Type B pancreatic cell (in vitro differentiated cells): ENCODE measurements at places on chromosomes 13 and 19. TPM values are rescaled to one million over a fixed set of nuclear protein-coding genes. Genes with fewer than 3 reads are reported as not detected.

Gene LRRC4B
- total RNA-seq, result 0.38 and 21.7 TPM in 2 replicates

- peak; percentile 64 for DNase-seq
Observed at GRCh38 chr13:113930671-113931637, 42.9 kb downstream of the C13orf46 start.

DNA sequence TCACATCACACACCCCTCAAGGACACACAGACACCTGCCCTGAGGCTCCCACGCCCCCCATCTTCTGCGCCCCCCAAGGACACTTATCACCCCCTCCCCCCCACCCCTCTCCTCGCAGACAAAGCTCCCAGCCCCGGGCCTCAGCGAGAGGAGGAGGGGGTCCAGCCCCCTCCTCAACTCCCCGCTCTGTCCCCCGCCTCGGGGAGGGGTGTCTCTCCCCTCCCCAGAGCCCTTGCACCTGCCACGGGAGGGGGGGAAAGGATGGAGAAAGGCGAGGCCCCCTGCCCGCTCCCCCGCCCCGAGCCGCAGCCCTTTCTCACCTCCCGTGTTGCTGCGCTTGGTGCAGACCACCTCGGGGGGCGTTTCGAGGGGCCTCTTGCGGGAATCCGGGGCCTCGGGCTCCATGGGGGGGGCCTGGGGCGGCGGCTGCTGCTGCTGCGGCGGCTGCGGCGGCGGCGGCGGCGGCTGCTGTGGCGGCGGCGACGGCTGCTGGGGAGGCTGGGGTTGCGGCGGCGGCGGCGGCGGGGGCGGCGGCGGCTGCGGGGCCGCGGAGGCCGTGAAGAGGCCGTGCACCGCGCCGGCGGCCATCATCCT lies 621 bp downstream of the NOVA2 start:
- DNase-seq, result no peak

Gene ZIC2
- total RNA-seq, result 0.59 and 129 TPM in 2 replicates

DNA sequence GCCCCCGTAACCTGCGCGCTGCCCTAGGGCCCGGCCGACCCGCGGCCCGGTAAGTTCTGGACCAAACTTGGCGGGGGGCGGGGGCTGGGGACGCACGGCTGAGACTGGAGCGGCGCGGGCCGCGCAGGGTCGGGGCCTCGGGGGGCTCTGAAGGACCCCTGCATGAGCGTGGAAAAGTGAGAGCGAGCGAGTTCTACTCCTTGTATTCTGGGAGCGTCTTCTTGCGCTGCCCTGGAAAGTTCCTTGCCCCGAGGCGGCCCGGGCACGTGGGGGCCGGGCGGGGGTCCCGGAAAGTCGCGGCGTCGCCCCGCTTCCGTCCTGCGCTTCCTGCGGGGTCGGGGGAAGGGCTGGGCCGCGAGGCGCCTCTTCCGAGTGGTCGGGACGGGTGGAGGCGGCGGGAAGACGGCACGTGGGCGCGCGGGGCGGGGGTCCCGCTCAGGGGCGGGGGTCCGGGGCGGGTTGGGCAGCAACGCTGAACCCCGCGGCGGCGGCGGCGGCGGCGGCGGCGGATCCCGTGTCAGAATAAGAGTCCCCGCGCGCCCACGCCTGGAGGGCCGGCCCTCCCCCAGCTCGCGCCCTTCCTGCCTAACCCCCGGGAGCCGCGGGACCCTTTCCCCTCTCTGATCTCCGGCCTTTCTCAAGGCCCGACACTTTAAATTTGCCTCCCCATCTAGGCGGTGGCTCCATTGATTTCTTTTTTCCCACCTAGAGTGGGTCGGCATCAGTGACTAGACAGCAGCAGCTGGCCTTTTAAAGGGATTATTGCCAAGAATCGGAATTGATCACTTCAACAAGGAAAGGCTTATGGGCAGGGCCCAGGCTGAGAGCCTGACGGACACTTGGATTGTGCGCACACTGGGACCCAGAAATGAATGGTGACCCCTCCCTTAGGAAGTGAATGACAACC lies 749 bp downstream of the GATAD2A start:
- DNase-seq, result no peak

Gene FFAR1
- total RNA-seq, result 2.1 and 2.7 TPM in 2 replicates

Gene KLK2
- total RNA-seq, result 0.43 TPM in 1 of 2 replicates, not detected in the other

Gene PHLDB3
- 37.9 and 114 TPM in 2 replicates for total RNA-seq

GRCh38 chr13:73902296-73902695 lies 231.9 kb downstream of the KLF12 start:
- DNase-seq, result no peak

Gene FSD1
- total RNA-seq, result 4.8 and 26.3 TPM in 2 replicates

Gene AKAP11
- total RNA-seq, result 19.5 and 30.3 TPM in 2 replicates

GRCh38 chr19:4581666-4582553 lies 22.4 kb upstream of the SEMA6B start:
- no peak for DNase-seq

- DNase-seq, result no peak
Observed at GRCh38 chr13:30376426-30377311, 45.6 kb upstream of the UBE2L5 start.

DNA sequence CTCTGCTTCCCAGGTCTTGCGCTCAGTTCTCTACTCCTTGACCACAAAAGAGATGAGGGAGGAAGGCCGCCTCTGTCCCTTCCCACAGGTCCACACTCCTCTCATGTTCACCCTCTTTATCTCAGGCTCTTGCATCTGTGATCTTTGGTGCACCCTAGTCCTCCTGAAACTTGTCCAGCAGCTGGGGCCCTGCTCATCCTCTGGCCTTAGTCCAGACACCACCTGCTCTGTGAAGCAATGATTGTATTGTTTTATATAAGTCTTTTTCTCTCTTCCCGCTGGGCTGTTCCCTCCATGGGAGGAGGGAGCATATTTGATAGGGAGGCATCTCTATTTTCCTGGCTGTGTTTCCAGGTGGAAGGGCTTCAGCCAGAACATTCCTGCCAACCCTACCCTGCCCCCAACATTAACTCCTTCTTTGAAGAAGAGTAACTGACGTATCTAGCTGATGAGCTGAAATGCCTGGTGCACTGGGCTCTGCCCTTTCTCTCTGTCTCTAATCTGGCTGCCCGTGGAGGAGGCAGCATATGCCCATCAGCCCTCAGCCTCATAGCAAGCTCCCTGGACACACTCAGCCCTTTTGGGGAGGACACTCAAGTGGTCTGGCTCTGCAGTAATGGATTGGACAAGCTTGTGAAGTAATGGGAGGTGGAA lies 38.2 kb upstream of the SIAH3 start:
- no peak for DNase-seq

Gene TMC4
- 24.2 and 42.1 TPM in 2 replicates for total RNA-seq

GRCh38 chr13:76889254-76889653 lies 3.0 kb upstream of the KCTD12 start:
- DNase-seq, result no peak

DNA sequence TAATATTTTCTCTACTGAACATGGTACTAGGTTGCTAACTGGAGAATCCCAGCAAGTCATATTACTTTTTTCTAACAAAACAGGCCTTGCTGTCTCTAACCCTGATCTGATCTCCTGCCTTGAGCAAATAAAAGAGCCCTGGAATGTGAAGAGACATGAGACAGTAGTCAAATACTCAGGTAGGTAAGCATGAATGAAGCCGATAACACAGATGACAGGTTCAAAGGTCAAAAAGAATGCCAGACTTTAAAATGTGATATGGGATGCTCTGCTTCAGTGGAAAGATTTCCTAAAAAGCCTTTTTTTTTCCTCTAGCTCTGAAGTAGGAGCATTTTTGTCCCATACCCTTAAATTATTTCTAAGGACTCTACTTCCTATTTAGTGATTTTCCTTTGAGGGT lies 28.7 kb downstream of the ZNF726 start:
- no peak for DNase-seq

- DNase-seq, result no peak
Observed at GRCh38 chr13:51222686-51223559, 725 bp downstream of the FAM124A start.

DNA sequence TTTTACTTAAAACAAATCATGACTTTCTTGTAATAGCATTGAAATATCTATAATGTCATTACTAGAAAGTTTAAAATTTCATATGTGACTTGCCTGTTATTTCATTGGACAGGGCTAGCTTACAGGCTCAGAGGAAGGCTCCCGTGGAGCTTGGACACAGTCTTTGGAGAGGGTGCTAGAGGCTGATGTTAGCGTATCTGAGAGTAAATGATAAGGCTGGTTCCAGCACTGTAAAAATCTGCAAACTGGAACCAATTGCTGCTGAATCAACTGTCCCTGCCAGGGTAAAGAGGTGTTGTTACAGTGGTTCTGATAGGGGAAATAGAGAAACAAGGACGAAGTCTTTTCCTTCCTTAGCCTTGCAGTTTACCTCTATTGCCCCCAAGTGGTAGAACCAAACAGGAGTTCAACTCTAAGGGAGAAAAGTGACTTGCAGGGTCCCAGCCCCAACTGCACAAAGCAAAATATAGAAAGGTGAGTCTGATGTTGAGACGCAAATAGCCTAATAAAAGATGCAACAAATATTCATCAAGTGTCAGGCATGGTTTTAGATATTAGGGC lies 901.7 kb downstream of the DIAPH3 start:
- no peak for DNase-seq

DNA sequence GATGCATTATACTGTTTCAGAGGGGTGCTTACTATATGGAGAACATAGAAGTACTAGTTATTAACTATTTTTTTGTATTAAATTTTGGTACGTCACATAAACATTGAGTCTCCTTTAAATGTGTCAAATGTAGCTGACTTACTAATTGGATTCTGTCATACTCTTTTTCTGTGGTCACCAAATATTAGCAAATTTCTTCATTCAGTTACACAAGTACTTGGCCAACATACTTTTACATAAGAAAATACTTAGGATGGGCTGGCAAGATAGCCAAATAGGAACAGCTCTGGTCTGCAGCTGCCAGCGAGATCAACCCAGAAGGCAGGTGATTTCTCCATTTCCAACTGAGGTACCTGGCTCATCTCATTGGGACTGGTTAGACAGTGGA lies 19.2 kb downstream of the LPAR6 start:
- no peak for DNase-seq

DNA sequence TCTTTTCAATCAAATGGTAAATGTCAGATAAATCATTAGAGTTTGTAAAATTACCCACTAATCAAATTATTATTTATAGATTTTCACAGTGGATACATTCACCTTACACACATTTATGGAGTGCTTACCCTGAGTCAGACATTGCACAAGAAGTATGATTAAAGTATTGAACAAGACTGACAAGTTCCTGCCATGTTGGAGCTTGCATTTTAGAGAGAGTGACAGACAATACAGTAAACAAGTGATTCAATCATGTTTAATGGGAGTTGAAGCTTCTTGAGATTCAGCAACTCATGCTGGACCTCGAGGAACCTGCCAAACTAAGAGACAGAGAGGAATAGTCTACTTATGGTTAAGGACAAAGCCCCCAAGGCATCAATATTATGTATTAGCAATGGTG lies 487.8 kb downstream of the PCDH17 start:
- DNase-seq, result no peak

GRCh38 chr19:34505321-34506025 lies 23.9 kb downstream of the WTIP start:
- DNase-seq, result peak; percentile 57

DNA sequence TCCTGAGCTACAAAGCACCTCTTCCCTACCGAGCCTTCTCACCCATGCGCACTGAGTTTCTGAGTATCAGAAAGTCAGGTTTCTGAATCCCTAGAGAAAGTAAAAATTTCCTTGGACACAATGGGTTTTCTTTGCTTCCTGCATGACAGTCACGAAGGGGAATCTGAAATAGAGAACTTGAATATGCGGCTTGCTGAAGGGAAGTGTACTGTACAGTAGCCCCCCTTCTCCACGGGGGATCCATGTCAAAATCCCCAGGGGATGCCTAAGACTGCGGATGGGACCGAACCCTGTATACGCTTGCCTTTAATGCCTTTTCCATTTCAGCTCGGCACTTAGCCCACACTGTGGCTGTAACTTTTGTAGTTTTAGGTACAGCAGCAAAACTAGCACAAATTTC lies 107.9 kb downstream of the GGACT start:
- DNase-seq, result no peak

Gene PRODH2
- total RNA-seq, result 11.5 and 20.6 TPM in 2 replicates

DNA sequence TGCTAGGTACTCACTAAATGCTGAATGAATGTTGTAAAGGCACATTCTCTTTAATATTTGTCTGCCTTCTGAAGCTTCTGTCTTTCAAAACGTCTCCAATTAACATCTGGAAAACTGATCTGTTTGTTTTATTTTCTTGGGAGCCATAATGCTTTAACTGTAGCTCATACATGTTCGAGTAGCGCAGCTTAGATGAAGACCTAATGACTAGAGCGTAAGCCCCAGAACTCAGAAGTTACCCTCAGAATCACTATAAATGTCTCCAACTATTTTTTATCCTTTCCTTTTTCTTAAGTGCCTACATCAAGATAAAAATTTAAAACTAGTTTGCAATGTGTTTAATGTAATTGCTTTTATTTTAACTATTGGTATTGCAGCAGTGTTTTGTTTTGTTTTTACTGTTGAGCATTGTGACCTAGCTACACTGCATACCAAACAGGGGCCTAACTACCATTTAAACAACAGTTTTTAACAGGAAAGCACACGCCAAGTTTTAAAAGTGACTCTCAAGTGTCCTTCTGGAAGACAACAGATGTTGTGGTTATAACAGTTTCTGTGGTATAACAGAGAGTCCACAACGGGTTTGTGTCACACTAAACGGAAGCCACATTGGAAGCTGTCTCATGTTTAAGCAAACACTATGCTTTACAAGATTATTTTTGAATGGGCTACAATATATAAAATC lies 42.0 kb downstream of the MRPL57 start:
- DNase-seq, result no peak

Gene FREM2
- total RNA-seq, result 37.8 and 42.8 TPM in 2 replicates

DNA sequence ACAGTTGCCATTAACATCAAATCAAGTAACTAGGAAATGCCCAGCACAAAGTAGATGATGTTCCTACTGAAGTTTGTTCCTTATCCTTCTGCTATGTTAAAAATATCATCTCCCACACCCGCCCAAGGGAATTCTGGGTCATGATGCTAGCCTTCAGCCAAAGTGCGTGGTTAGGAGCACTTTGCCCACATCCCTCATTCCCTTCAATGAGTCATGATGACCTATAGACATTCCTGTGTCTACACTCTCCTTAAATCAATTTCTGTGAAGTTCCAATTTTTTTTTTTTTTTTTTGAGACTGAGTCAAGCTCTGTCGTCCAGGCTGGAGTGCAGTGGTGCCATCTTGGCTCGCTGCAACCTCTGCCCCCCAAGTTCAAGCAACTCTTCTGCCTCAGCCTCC lies 17.0 kb downstream of the RXFP2 start:
- no peak for DNase-seq

Gene KLK12
- total RNA-seq, result 0.83 and 1.6 TPM in 2 replicates

Gene PSG11
- total RNA-seq, result not detected in 2 replicates

- no peak for DNase-seq
Observed at GRCh38 chr13:29786698-29787097, 63.7 kb downstream of the UBL3 start.

- no peak for DNase-seq
Observed at GRCh38 chr19:47376589-47377144, 27.6 kb downstream of the DHX34 start.

Gene EDNRB
- 2.1 and 18.2 TPM in 2 replicates for total RNA-seq
